Neuronal stem cell (in vitro differentiated cells): ENCODE measurements at places on chromosomes 6 and 20.

GRCh38 chr6:35047265-35048011 lies 93.7 kb downstream of the TCP11 start:
- no peak for DNase-seq

- DNase-seq = no peak
Measured at GRCh38 chr20:23397961-23398360, 23.3 kb downstream of the NAPB start.

DNA sequence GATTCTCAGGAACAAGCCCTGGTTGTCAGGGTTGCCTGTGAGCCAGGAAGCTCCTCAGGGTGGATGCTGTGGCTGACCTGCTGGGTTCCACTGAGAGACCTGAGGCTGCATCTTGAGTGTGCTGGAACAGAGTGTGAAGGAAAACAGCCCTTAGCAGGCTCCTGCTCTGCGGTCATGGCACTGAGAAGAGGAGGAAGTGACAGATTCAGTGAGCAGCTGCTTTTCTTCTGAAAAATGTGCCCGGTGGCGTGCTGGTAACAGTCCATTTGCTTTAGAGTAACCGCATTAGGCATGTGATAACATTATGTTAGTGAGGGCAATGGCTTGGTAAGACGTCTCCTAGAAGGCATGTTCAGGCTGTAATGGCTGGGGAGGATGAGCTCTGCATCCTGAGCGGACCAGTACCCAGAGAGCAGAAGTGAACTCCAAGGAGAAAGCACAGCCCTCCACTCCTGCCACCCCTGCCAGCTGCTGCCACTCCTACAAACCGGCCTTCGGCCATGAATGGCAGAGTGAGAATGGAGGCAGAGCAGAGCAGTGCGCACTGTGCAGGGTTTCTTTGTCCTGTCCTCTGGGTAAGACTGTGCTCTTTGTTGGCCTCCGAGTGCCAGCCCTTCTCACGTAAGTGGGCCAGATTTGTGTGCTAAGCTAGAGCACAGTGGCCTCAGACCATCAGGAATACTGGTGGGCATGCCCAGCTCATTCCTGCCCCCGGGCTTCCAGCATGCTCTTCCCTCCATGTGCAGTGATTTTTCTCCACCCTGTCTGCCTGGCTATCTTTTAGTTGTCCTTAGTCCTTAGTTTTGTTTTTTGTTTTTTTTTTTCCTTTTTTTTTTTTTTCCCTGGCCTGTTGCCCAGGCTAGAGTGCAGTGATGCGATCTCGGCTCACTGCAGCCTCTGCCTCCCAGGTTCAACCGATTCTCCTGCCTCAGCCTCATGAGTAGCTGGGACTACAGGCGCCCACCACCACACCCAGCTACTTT lies 98.1 kb upstream of the VSTM2L start:
- DNase-seq = no peak

DNA sequence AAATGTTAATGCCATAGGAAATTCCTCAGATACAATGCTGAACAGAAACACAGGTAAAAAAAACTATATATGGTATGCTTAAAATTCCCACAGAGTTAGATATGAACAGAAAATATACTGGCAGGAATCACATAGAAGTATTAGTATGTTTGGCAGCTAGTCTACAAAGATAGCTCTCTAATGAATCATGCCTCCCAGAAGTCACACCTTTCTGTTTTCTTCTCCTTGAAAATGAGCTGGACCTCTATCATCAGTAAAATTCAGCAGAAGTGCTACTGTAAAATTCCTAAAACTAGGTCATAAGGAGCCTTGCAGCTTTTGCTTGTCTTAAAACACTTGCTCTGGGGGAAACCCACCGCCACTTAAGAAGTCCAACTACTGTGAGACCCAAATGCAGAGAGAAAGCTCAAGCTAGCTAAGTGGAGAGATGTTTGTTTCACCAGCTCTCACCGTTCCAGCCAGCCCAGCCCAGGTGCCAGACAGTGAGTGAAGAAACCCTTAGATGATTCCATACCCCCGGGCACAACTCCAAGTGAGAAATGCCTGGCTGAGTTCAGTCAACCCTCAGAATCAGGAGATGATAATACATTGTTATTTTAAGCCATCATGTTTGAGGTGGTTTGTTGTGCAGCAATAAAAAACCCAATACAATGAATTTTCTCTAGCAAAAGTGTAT lies 43.0 kb downstream of the TSPYL4 start:
- no peak for DNase-seq

DNA sequence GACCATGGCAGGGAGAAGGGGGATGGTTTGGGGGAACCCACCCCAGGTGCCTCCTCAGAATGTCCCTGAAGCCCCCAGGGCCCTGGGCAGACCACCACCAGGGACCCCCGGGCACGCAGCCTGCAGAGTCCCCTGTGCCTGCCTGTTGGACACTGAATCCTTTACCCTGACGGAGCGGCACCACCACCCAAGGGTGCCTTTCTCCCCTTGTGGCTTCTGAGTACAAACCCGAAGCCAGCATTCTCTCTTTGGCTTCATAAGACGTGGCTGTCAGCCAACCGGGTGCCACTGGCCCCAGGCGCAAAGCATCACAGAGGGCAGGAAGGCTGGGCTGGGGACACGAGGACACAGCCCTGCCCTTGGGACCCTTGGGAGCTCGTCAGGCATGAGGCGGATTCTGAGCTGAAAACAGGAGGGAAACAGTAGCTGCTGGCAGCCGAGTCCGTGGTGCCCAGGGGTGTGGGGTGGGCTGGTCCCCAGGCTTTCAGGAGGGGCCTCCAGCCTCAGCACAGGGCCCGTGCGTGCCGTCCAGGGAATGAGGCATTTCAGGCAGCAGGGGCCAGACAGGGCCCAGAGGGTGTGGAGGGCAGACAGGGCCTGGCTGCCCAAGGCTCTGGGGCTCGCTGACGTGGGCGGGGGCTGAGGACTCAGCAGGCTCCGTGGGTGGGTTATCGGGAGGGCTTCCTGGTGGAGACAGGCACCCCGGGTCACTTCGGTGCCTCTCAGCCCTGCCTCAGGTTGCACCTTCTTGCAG lies 3.5 kb downstream of the COL9A3 start:
- no peak for DNase-seq

DNA sequence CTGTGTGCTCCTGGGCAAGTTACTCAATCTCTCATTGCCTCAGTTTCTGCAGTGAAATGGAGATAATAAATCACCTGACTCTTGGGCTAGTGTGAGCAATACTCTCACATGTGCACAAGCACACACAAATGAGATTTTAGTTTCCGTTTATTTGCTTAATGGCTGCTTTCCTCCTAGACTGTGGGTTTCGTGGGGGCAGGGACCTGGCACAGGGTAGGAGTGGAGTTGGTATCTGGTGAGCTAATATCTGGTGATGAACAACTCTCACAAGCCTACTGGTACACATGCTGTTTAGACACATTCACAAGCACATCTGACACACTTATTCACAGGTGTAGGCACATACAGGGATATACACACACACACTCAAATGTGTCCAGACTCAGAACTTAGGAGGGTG lies 73.8 kb downstream of the TOX2 start:
- DNase-seq = no peak

GRCh38 chr20:1205802-1206201 lies 2.5 kb downstream of the C20orf202 start:
- DNase-seq = no peak
